ENCODE measurements at places on chromosomes 1 and 21.

- no peak for DNase-seq
These were observed 73.1 kb upstream of the USP24 start for GRCh38 chr1:55288245-55288644.

- no peak for DNase-seq
These were observed 17.6 kb upstream of the RGS1 start for GRCh38 chr1:192557841-192558595.

DNA sequence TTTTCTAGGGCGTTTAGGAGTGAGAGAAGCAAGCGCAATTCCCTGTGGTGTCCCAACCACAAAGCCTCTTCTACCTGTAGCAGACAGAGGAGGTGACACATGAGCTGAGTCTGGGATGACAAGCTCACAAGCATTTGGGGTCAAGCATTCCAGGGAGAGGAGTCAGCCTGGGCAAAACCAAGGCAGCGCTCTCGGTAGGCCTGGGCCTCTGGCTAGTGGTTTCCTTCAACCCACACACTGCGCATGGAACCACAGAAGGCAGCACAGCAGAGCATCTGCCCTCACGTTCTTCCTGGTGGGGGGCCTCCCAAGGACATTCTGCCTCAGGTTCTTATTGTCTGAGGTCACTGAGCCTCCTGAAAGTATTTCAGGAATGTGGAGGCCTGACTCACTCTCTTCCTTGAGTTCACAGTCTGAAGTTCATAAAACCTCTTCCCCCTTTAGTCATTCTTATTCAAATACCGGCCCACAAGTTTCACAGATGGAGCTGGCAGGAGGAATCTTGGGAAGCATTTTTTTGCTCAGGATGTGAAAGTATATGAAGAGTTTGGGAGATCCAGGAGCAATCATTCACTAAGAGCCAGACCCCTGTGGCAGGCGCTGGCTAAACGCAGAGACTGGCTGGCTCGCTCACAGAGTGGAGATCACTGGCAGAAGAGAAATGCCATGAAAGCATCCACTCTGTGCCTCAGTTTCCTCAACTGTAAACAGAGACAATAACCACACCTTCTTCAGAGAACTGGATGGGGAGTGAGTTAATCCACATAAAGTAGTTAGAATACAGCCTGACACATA, 26.8 kb downstream of the CCN1 start:
- DNase-seq = no peak

DNA sequence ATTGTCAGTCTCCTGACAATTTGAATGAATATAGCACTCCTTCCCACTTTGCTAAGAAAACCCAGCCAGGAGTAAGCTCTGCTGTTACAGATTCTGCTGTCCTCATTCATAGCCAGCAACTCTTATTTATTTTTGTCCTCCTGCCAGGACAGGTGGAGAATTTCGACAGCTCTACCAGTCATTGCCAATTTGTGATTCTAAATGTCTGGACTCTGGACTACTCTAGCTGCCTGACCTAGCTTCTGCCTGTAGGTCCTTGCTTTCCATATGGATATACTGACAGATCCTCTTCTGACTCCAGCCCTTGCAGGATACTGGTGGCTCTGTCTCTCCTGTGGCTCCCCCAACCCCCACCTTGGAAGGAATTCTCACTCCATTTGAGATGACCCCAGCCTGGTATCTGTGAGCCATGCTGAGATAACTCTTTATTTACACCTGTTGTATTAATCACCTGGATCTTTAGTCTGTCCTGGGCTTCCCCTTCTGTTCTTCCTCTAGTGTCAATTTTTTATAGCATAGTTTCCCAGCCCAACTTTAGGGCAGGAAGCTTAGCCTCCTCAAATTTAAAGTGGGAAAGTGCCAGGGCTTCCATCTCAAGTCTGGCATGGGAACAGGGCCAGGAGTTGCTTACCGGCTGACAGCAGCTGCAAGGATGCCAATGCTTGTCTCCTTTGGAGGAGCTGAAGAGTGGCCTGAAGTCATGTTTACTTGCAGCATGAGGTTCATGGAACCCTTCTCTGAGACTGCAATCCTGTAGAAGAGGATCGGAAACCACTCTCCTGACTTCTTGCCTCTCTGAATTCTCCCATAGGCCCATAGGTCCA, 6.7 kb downstream of the PM20D1 start:
- DNase-seq = no peak

GRCh38 chr21:27646691-27647090, 679.8 kb upstream of the ADAMTS5 start:
- DNase-seq = no peak

GRCh38 chr1:54681358-54681757, 34.3 kb upstream of the TTC4 start:
- no peak for DNase-seq

DNA sequence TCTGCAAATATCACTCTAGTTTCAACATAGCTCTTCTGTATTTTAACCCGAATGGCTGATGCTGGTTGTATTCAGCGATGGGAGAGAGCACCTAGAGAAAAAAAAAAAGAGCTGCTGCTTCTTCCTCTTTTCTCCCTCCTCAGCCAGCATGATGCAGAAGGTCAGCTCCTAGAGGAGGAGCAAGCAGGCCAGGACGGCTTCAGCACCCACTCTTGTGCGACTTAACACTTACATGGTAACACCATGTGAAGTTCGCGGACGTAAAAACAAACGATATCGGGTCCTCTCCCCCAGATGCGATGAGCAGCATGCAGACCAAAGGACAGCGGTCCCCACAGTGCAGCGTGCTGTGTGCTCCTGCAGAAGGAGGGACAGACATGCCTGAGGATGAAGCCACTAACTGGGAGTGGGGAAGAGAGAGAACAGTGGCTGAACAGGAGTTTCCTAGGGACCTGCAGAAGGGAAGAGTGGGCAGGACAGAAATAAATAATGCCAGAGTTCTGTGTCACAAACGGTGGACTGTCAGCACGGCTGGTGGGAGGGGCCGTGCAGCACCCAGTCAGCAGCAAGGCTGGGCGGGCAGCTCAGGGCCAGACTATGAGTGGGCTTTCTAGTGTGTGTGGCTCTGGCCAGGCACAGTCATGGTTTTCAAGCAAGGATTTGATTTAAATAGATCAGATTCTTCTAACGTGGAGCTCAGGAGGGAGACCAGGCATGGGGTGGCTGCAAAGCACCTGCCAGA, 11.4 kb upstream of the B3GALT5 start:
- no peak for DNase-seq

GRCh38 chr1:50271968-50272578, 151.2 kb downstream of the DMRTA2 start:
- DNase-seq = no peak
